Activated naive CD4-positive, alpha-beta T cell (primary cell): ENCODE measurements at places on chromosomes 1 and 21.
A peak's percentile ranks its signal among the peaks of the same experiment; 100 is the strongest.

DNA sequence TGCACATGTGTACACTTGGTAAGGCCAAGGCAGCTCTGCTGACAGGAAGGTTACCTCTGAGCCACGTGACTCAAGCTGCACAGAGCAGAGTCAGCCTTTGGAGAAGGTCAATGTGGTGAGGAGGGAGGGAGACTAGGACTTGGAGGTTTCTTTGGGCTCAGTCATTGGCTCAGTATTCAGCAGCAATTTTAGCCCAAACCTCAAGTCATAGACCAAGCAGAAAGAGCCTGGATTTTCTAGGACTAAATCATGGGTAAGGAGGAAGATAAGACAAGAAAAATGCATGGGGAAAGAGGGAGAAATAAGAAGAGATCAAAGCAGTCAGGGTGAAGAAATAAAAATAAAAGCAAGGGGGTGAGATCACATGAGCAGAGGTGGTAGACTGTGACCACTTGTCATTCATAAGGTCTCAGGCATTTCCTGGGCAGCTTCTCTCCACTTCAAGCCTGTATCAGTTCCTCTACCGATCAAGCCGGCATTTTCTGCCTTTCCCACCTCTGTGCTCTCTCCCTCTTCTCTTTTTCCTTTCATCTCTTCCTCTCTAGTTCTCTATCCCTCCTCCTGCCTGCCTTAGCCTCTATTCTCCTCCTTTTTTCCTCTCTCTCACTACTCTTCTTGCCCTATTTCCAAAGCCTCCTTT lies 51.7 kb upstream of the DUSP10 start:
- no peak for DNase-seq

GRCh38 chr1:55117941-55118340 lies 78.6 kb downstream of the PCSK9 start:
- DNase-seq: no peak

- no peak for DNase-seq
Measured at GRCh38 chr1:3465091-3465934, 10.8 kb downstream of the ARHGEF16 start.

DNA sequence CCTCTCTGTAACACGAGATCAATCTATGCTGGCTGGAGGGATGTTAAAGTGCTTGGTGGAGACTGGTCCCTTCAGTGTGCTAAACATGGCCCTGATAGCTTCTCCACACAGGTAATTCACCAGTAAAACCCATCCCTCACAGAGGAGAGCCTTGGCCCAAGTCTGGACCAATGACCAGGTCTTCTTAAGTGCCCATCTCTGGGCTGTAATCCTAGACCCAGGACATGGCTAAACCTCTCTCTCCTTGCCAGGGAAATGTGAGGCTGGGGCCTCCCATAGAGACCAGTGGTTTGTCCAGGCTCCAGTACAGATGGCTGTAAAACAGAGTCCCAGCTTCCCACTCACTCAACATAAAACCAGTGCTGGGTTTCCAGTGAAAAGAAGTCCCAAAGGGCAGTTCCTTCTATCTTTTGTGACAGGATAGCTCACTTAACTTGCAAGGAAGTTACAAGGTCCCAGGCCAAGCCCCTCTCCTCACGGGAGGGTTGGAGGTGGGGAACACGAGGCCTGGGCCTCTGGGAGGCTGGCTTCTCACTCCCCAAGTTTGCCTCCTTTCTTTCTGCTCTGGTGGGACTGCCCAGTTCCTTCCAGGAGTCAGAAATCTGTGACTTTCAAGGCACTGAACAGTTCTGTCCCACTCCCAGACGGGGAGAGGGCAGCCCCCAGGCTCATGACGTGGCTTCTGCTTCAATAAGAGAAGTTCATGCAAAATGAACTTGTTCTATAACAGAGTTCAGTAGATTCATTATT lies 2.2 kb upstream of the KIF17 start:
- no peak for DNase-seq

DNA sequence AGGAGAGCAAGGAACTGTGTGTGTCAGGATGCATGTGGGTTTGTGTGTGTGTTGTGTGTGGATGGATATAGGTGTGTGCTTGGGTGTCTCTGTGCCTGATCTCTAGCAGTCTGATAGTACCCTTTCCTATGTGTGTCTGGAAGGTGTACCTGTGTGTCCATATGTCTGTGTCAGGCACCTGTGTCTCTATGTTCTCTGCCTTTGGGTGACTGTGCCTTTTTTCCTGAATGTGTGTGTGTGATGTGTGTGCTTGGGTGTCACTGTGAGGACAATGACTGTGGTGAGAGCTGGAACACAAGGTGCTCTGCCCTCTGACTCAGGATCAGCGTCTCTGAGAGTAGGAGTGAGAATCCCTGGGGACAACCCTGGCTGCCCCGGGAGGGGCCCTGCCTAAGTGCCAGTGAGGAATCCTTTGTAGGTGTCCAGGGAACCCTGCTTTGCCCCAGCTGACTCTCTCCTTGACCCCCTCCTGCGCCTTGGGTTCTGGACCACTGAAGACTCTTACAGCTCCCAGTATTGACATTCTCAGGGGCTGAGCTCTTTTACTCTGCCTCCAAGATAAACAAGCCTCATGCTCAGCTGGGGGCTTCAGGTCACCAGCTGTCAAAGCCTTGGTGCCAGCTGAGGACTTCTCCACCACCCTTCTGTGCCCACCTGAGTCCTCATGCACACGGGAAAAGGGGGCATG lies 735 bp upstream of the EFNA3 start:
- no peak for DNase-seq

GRCh38 chr21:35053356-35054096 lies 4.4 kb upstream of the RUNX1 start:
- DNase-seq: no peak

GRCh38 chr1:94322696-94323095 lies 85.3 kb upstream of the ARHGAP29 start:
- no peak for DNase-seq

DNA sequence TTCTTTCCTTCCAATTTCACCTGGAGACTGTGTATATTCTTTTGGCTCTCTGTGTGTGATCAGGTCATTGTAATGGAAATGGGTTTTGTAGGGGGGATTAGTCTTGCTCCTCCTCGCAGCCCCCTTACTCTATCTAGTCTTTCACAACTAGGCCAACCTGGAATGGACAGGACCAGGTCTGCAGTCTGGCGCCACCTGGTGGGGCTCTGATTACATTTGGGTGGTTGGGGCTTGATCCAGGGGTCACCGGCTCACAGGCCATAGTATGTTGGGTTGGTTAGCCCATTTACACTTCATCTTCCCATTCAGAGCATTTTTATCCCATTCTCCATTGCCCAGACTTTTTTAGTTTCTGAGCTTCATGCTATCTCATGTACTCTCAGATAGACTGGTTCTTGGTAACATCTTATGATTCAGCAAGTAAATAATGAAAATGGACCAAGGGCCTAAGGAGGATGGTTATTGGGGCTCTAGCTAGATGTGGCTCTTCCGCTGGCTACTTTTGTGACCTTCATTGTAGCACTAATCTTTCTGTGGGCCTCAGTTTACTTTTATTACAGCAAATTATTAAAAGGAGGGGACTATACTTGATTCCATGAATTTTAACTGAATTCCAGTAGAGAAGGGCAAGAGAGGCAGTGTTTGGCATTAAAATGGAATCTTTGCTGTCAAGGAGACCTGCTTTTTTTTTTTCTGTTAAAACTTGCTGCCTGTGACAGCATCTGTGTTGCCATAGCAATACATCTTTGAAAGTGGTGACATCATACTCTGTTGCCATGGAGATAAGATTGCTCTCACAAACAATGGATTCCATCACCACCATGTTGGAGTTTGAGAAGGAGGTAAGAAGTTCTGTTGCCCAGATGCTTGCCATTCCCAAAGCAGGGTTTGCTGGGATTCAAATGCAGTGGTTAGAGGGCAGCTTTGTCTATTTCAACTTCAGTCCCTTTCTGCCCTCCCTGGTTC lies 150.1 kb downstream of the PLXNA2 start:
- DNase-seq: peak; percentile 10

- no peak for DNase-seq
Measured at GRCh38 chr1:67635055-67635809, 49.8 kb upstream of the GADD45A start.

- DNase-seq: no peak
Measured at GRCh38 chr1:1189111-1189510, 15.4 kb downstream of the TTLL10 start.

- DNase-seq: no peak
Measured at GRCh38 chr1:65658122-65658521, 134.6 kb upstream of the PDE4B start.

DNA sequence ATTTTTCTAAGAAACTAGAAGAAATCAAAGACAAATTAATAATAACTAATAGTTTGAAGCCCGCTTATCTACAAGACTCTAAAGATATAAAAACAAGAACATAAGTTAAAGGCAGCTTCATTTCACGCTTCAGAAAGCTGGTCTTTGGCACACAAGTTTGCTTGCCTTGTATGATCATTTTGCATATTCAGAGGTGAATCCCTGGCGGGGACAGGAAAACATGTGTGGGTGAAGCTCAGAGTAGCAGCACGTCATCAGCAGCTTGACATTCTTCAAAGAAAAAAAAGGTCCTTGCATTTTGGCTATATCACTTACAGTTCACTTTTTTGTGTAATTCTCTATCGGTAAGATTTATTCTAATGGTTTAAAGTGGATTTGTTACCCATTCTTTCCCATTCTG lies 1911.8 kb downstream of the MRPL39 start:
- DNase-seq: no peak

DNA sequence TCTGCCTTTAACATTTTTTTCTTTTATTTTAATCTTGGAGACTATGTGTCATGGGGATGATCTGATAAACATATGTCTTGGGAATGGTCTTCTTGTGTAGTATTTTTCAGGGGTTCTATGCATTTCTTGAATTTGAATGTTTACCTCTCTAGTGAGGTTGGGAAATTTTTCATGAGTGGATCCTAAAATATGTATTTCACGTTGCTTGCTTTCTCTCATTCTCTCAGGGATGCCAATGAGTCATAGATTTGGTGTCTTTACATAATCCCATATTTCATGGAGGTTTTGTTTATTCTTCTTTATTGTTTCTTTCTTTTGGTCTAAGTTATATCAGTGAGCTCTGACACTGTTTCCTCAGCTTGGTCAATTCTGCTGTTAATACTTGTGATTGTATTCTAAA lies 1237.2 kb downstream of the PLA2G4A start:
- DNase-seq: no peak

DNA sequence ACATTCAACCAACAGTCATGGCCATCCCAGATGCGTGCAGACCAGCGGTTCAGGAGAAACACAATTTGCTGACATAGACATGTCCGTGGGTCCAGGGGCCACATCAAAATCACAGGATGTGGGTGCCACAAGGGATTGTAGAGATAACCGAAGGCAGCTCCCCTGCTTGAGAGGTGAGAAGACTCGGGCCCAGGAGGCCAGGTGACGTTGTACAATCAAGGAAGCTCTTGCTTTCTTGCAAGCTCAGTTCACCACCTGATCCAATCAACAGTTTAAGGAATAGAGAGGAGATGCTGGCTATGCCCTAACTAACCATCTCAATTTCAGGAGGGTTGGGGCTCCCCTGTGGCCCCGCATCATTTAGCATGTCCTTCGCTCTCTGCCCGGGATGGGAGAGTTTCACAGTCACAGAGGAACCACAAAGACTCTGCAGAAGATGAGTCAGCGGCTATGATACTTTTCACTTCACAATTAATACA lies 19.5 kb downstream of the UBASH3A start:
- DNase-seq: no peak

DNA sequence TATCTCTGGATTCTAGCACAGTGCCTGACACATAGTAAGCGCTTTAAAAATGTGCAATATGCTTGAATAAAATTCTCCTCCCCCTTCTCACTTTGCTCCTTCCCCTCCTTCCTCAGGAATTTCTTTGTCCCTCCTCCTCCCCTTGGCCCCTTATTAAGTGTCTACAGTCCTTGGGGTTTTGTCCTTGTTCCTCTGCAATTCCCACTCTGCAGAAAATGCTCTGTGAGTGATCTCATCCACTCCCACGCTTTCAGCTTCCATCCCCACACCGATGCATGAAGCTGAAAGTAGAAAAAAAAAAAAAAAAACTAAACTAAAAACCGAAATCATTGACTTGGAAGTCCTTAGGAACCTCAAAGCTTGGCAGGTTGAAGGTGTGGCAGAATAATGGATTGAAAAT lies 273.6 kb downstream of the RRAGC start:
- no peak for DNase-seq

DNA sequence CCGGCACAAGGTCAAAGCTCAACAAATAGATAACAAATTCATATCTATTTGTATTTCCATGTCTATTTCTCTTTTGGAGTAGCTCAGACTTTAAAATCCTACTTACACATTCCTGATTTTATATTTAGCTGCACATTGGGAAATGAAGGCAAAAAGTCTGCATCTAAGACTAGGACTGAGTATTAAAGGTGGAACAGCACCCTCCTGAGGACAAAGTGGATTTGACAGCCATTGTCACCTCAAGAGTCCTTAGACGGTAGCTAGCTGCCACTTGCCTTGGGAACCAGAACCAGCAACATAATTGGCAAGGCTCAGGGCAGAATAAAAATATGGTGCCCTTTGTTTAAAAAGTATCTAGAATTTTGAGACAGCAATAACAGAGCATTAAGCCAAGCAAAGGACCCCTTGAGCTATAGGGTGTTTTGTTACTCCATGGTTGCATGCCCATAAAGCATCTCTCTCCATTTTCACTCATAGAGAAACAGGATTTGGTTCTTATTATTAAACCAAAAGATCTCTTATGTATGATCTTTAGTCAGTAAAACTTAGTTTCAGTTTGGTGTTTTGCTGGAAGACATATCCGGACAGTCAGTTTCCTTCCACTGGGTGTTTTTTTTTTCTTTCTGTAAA lies 30.0 kb upstream of the SGIP1 start:
- no peak for DNase-seq

GRCh38 chr1:109427171-109427467 lies 871 bp upstream of the PSMA5 start:
- DNase-seq: no peak

DNA sequence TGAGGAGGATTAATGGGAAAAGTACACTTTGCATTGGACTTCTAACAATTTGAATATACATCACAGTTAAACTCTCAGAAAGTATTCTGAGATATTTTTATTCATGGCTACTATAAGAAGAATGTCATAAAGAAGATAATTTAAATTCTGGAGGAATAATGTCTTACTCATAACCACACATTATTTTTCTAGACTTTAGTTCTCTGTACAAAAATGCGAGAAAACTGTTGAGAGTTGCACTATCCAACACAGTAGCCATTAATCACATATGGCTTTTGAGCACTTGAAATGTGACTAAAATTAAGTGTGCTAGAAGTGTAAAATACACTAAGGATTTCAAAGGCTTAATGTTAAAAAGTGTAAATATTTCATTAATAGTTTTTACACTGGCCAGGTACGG lies 53.8 kb downstream of the CRB1 start:
- DNase-seq: no peak

- DNase-seq: no peak
Measured at GRCh38 chr1:84959294-84959693, 37.6 kb downstream of the MCOLN2 start.

GRCh38 chr1:84192681-84193080 lies 48.6 kb downstream of the PRKACB start:
- DNase-seq: no peak
